ENCODE measurements at places on chromosomes 1 and 21.

DNA sequence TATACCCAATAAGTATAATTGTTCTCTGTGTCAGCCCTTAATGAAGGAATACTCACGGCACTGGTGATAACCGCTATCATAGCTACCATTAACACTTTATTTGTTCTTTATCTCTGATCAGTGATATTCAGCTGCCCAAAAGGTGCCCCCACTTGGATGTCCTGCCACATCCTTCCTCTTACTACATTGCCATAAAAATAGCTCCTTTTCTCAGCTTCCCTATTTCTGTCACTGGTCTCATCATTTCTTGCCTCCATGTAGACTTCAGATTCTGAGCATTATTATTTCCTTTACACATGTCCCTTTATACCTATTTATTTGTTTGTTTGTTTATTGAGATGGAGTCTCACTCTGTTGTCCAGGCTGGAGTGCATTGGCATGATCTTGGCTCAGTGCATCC, 2.7 kb upstream of the RAB29 start:
- DNase-seq = no peak

GRCh38 chr21:41903559-41904351, 24.6 kb upstream of the PRDM15 start:
- DNase-seq = no peak

DNA sequence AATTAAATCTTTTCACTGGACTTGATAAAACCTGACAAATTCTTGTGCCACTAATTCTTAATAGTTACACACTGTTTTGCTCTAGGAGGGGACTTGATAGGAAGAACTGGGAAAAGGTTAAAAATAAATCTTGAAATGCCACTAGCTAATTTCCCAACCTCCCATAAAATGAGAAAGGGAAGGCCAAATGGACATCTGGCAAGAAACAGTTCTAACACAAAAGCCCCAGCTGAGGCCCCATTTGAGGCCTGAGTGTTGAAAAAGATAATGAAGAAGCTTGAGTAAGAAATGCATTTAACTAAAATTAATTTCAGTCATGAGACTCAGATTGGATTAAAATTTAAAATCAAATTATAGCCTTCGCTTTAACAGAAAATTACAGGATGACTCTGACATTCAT, 11.2 kb upstream of the RAP1GAP start:
- DNase-seq = no peak

- no peak for DNase-seq
These were observed 18.0 kb downstream of the PODN start for GRCh38 chr1:53080041-53080440.

DNA sequence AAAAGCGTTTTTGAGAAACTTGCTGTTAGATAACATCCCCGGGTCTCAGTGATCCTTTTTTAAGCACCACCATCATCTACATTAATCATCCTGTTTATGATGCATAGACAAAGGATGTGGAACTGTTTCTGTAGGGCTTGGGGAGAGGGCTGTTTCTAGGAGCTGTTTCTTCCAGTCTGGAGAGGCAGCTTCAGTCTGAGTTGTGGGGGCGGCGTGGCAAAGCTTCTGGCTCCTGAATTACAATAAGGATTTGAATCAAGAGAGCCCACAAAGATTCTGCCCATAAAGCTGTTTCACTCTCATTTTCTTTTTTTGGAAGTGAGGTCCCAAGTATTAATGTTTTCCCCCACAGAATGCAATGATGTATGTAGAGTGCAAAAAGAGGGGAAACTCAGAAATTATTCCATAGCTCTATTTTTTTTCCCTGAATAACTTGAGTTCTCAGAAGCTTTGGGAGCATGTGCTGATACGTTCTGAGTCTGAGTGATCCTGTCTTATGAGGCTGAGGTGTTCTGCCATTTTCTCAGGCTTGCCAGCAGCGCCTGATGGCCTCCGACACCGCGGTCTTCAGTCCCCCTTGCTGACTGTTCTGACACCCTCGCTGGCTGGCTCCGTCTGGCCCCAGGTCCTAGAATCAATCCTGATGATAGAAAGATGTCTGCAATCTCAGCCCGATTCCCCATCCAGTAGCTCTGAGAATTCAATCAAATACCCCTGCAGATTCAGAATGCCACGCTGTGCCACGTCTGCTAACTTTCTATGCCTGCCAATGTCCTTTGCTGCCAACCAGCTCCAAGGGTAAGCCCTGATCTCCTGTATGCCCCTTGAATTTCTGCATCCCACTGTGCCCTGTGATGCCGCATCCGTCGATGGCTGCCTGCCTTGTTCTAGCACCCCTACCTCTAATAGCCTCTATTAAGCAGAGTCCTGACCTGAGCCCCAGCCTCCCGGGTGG, 92.4 kb upstream of the AKT3 start:
- DNase-seq = no peak

DNA sequence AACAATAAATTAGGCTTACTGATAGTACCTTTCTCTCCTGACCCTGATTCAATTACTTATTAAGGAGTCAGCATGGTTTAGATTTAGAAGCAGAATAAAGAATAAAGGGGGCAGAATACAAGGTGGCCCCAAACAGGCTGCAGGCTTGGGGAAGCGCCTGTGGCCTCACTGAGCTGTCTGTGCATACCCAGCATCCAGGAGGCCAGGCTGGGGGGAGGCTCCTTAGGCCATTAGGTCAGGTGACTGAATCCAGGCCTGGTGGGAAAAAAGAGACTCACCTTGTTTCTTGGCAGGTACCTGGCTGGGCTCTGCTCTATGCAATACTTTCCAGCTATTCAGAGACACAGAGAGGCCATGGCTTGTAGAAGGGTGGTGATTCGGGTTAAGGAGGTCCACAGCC, 38.8 kb downstream of the PGBD5 start:
- no peak for DNase-seq

DNA sequence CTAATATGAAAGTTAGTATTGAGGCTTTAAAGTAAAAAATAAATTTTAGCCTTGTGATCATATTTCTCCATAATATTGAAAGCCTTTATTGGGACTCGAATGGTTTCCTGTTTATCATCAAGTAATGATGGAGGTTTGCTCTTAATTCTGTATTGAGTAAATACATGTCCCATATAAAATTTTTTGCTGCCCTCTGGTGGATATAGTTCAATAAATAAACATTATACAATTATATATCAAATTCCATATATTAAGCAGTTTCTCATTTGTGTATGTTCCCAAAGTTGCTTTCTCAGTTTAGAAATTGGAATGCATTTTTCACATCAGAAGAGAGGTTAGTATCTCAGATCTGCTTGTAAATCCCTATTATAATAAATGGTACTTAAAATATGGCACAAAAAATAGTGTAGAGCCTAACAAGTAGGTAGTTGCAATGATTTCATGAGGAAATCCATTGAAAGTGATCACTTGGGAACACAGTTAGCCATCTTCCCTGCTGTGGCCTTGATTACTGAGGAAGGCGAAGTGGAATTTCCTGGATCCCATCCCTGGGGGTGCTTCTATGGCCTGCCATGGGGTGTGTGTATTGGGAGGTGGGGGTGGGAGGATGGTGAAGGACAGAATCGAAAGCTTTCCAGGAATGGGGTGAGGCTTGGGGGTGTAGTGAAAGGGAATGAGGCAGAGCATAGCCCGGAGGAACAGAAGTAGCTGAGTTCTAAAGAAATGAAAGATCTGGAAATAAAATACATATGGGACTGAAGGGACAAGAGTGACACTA, 84.1 kb upstream of the C21orf91 start:
- no peak for DNase-seq

DNA sequence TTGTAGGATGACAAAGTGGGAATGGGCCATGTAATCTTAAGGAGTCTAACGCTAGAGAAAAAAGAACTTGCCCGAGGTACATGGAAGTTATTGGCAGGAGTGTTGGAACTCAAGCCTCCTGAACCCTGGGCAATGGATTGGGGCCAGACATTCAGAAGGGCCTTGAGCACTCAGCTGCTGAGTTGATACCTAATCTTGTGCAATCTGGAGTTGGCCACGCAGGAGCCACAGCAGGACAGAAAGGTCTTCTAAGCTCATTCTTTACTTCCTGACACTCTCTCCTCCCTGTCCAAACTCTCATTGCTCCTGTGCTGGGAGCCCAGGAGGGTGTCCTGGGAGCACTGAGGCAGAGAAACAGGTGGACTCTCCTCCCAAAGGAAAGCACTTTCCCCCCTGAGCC, 25.1 kb upstream of the CSF1 start:
- no peak for DNase-seq
